NCI-H146 (cell line): ENCODE measurements at places on chromosomes 13 and 19.

- DNase-seq = no peak
These were observed 43.3 kb downstream of the PTPRS start for GRCh38 chr19:5297272-5297669.

DNA sequence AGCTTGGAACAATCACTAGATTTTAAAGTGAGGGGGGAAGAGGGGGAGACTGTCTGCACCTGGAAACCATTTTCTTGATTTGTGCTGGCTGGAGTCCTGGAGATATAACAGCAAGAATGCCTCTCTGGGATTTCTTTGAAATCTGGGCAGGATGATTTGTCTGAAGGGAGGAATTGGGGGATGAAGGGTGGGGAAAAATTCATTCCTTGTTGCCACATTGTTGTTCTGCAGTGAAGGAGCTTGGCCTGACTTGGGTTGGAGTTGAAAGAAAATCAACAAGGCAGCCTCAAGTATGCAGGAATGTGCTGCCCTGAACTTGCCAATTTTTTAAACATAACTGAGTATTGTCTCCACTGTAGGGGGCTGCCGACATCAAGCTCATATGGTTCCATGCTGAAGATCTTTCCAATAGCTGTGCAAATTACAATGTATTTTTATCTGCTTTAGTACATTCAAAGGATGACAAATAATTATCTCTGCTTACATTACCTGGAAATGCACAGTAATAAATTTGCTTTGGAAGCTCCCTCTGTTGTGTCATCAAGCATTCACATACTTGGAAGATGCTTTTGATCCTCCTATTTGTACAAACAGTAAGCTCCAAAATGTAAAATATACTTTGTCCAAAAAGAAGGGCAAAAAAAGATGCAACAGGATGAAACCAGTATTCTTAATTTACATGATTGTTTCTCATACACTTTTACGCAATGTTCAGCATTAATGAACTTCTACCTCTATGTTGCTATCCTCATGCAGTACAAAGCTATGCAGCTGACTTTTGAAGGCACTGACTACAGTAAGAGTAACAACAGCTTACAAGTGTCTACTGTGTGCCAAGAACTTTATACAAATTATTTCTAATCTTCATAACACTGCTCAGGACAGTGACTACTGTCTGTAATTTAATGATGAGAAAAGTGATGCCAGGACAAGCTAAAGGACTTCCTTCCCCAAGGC lies 627.9 kb upstream of the KLF12 start:
- DNase-seq = no peak

DNA sequence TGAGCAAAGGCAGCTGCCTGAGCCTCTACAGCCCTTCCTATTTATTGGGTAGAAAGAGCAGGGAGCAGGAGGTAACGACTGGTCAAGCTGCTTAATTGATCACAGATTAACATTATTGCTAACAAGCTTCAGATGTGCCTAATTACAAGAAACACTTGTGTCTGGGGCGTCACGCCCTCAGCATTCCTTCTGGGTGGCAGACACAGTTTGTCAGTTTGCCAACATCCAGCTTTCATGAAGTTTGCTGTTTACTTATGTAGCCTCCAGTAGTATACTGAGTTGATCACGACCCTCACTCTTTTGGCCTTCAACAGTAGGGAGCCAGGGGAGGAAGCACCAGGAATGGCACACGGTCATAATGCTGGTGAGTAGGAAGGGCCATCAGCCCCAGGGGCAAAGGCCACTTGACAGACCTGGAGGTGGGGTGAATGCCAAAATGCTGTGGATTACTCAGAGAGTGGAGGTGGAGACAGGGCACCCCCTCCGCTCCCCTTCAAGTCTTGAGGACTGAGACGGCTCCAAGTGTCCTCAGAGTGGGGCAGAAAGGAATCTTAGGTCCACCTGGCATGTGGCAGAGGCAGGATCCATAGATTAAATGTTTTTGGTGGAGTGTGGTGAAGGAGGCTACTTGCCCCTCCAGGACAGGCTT lies 34.9 kb upstream of the PSPC1 start:
- DNase-seq = no peak

DNA sequence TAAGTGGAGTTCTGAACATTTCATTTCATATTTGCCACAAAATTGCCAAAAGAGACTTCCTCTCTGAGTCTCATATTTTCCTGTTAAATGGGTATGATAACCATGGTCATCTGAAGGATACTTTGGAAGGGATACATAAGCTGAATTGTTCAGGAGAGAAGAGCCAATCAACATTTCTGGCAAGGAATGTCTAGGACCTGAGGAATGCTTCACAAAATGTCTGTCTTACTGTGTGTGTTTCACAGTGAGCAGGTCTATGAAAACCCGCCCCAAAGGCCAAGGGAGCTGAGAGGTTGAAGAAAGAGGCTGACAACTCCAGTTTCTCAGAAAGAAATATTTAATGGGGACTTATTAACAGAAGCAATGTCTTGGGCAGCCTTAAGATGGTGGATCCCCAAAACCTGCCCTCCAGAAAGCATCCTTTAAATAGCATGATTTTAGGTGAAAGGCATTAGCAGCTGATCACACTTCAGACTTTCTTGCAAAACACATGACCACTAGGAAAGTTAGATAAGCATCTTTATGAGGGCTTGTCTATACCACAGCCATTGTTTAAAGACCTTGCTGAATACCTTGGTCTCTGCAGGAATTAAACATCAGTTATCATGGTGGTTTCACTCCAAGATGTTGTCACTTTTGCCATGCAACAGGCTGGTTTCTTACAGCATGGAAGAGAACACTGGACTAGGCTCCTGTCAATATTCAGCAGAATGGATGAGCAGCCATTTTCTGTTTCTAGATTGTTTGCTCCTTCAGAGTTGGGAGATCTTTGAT lies 78.9 kb downstream of the TNFSF11 start:
- DNase-seq = no peak

- DNase-seq = peak; percentile 36
These were observed 53.8 kb upstream of the LATS2 start for GRCh38 chr13:21115231-21115630.

DNA sequence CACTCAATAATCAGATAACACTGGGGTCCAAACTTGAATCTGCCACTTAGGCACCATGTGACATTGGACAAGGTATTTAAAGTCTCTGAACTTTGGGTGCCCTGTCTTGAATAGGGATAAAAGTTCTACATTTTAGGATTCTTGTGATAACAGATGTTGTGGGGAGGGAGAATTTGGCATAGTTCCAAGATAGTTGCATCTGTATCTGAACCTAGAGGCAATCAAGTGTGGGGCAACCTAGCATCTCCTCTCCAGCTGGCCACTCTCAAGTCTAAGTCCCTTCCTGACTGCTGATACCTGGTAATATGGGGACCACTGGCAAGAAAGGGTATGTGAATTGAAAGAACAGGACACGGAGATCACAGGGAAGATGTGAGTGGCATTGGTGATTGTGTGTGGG lies 256.1 kb downstream of the FOXO1 start:
- DNase-seq = no peak

DNA sequence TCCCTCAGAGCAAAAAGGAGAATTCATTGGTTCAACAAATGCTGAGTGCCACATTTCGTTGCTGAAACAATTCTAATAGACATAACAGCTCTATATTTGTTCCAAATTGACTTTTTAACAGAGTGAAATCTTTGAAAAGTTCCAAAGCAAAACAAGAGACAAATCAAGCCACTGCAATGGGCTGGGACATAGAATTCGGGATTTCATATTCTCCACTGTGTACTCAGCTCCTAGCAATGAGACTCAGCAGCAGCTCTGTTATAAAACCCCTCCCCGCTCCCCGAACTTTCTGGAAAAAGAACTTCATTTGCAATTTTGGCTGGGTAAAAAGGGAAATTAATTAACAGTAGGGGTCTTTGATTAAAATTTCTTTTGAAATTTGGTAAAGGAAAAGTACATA lies 11.3 kb downstream of the RFX2 start:
- no peak for DNase-seq
